ENCODE measurements at places on chromosomes 5 and 9.
A peak's percentile ranks its signal among the peaks of the same experiment; 100 is the strongest.

DNA sequence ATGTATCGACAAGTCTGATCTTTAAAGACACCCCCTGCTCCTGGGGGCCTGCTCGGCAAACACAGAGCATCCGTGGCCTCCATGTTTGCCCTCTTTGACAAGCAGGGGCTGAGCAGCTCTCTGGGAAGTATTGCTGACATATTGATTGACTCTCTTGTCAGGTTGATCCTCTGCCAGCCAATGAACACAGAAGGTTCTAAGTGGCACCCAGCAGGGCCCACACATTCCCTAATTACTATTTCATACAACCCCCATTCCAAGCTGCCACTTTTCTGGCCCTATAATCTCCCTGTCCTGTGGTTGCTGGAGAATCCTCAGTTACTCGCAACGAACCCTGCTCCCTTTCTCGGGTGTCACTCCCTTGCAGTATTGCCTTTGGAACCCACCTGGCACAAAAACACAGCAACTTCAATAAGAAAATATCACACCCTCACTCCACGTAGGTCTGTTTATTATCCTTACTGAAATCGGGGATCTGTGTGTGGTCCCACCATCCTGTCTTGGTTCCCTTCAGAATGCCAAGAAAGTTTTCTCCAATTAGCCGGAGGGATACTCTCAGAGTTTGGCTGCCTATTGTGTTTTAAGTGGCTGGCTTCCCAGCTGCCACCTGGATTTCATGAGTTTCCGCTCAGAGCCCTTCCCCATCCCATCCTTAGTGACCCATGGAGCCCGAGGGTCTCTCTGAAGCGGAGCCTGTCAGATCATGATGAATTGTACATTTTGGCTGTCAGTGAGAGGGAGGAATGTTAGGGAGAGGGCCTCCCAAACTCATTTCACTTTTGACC, 249.0 kb upstream of the WWC1 start:
- no peak for DNase-seq

DNA sequence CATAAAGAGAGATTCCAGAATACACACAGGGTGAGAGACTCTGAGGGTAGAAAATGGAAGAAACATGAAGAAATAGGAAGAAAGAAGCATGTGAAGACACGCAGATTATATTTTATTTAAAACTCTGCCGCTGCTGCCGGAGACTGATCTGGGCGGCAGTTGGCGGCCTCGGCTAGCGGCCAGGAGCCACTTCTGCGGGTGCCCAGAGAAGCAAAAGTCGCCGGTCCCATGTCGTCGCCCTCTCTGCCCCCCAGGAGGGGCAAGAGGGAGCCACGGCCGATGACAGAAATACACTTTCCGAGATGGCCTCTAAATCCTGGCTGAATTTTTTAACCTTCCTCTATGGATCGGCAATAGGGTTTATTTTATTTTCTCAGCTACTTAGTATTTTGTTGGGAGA, 40.9 kb downstream of the ANKRD55 start:
- no peak for DNase-seq

- no peak for DNase-seq
Observed at GRCh38 chr5:98341038-98342032, 432.1 kb upstream of the RGMB start.

GRCh38 chr5:16603295-16603694, 13.5 kb downstream of the RETREG1 start:
- DNase-seq = no peak

- no peak for DNase-seq
Observed at GRCh38 chr5:26148569-26149107, 889.7 kb downstream of the CDH9 start.

DNA sequence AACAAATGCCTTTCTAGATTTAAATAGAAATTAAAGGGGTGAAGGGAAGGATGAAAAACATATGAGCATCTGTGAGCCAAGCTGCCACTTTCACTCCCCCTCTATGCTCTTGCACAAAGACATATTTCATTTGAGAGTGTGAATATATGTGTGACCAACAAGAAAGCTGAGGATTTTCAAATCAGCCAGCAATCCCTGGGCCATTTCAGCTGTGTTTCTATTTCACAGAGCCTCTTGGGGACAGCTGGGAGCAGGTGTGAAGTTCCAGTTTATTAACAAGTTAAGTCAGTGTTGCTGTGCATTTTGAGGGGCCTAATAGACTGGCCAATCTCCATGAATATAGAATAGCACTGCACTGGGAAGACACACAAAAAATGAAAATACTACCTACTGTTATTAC, 248.7 kb upstream of the RGMB start:
- no peak for DNase-seq

GRCh38 chr5:159073026-159073425, 26.7 kb downstream of the EBF1 start:
- no peak for DNase-seq

DNA sequence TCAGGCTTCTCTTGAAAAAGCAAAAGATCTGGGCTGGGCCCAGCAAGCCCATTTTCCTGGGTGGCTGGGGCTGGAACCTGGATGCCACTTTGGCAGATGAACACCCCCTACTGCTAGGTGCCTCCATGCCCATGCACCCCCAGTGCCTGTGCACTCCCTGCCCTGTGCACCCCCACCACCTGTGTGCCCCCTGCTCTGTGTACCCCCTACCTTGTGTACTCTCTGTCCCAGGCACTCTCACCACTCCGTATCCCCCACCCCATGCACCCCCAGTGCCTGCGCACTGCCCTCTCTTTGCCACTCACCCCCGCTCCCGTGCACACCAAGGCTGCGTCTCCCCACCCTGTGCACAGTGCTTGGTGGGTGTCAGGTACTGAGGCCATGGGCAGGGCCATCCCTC, 14.2 kb downstream of the UNC5A start:
- no peak for DNase-seq

DNA sequence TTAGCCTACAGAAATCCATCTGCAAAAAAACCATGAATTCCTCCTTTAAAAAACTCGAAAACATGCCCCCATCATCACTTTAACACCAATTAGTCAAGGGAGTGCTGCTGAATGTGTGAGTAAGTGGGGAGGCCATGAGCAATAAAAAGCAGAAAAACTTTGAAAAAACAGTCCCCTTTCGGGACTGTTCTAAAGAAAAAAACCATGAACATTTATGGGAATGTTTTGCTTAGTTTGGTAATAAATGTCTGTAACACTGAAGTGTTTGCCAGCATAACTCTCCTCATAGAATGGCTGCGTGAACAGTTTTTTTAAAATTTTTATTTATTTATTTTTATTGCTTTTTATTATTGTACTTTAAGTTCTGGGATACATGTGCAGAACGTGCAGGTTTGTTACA, 99.4 kb upstream of the TARS1 start:
- no peak for DNase-seq

GRCh38 chr9:127568971-127569885, 42.8 kb upstream of the STXBP1 start:
- no peak for DNase-seq

- DNase-seq = no peak
Observed at GRCh38 chr5:77990020-77990419, 213.9 kb upstream of the TBCA start.

GRCh38 chr9:16265688-16266087, 604.8 kb downstream of the BNC2 start:
- DNase-seq = no peak

- no peak for DNase-seq
Observed at GRCh38 chr5:55472642-55473041, 62.1 kb downstream of the PLPP1 start.

GRCh38 chr5:71586052-71586940, 844 bp upstream of the MCCC2 start:
- DNase-seq = no peak

GRCh38 chr5:150106674-150107426, 20.5 kb upstream of the CSF1R start:
- no peak for DNase-seq

DNA sequence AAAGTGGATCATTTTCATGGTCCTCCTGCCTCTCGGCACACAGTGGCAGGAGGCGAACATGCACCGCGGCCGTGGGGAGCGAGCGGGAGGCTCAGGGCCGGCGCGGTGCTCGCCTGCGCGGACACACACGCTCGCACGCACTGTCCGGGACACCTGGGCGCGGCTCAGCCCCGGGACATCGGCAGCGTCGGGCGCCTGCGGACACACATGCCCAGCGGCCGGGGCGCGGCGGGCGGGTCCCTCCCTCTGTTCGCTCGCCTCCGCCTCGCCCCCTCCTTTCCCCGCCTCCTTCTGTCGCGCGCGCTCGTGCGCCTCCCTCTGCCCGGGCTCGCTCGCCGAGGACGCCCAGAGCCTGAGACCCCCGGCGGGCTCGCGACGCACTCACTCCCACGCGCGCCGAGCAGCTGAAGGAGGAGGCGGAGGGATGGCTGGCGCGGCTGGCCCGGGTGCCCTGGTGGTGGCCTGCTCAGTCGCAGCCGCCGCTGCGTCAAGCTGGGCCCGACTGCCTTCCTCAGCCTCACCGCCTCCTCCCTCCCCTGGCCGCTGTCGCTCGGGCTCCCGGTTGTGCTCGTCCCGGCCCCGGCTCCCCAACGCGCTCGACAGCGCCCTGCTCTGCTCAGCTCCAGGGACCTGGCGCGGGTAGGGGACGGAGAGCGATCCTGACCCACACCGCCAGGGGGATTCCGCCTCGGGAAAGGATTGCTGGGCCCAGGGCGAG, at the start of gene FRMD3:
Gene FRMD3, minus strand, starts transcription at position 230 of the 718 bp plus-strand sequence. Its CDS starts 170 bp downstream, at position 60.
- DNase-seq = no peak

GRCh38 chr9:129408535-129409215, 212.2 kb downstream of the C9orf50 start:
- peak; percentile 58 for DNase-seq

- no peak for DNase-seq
Observed at GRCh38 chr5:78547731-78548615, 100.6 kb downstream of the LHFPL2 start.

GRCh38 chr5:86894056-86894455, 276.3 kb downstream of the COX7C start:
- DNase-seq = no peak

DNA sequence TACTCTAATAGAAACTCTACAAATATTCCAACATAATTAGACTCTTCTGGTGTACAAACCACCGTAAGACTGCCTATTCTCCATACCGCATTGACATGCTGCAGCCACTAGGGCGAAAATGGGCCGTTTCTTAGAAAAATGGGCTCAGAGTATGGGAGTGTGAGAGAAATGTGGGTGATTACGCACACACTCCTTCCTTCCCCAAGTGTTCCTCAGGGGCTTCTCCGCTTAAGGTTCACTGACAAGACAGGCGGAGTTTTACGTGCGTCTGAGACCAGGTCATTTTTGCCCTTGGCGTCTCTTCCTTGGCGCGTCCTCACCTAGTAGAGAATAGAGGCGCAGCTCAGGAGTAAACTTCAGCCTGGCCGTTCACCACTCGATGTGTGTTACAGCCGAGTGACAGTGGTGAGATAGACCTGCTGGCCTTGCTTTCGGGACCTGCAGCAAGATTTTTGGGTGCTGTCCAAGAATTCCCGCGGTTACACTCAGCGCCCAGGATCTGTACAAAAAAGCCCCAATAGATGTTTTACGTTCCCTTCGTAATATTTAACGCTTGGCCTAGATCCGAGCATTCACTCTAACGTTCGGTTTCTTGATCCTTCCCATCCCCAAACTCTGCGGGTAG, 1.8 kb upstream of the NTRK2 start:
- no peak for DNase-seq

DNA sequence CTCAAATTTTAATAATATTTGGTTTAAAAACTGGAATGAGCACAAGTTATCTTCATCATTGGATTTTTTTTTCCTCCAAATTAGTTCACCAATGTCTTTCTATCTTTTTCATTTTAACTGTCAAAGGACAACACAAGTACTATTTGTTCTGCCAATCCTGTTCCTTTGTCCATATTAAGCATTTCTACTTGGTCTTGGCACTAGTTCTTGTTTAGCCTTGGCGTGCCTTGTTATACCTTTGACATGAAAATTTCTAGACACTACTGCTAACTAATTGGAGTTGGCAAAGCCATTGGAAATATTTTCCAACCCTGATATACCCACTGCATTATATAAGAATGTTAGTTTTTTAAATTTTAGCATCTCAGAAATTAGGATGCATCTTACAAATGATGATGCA, 3.8 kb downstream of the SPINK6 start:
- DNase-seq = no peak

- DNase-seq = no peak
Observed at GRCh38 chr5:45454114-45454513, 242.1 kb downstream of the HCN1 start.

- DNase-seq = no peak
Observed at GRCh38 chr5:146042628-146043279, 62.6 kb downstream of the PLAC8L1 start.

- no peak for DNase-seq
Observed at GRCh38 chr5:56039985-56040384, 45.2 kb upstream of the IL6ST start.

DNA sequence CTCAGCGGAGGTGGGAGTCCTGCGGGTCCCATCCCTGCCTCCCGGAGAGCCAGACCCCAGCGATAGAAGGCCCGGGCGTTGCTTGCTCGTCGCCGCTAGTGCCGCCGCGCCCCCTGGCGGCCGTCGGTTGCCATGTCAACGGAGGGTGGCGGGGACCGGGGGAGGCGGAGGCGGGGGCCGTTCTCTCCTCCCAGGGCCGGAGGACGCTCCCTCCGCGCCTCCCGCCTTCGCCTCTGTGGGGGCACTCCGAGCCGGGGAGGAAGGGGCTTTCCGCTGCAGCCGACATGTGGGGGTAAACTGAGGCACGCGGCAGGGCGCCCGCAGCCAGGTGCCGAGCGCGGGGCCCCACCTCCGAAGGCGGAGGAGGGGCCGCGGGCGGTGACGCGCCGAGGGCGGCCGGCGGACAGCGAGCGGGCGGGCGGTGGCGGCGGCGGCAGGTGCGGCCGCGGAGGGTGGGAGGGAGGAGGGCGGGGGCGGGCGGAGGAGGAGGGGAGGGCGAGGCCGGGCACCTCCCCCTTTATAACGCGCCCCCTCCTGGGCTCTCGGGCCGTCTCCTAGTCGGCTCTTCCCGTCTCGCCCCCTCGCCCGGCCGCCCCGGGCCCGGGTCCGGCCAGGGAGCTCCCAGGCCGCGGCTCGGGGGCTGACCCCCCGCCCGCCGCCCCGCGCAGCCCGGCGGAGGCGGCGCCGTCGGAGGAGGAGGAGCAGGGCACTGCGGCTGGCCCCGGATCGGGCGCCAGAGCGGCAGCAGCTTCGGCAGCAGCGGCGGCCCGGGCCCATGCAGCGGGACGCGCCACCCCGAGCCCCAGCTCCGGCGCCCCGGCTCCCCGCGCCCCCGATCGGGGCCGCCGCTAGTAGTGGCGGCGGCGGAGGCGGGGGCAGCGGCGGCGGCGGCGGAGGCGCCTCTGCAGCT, 556 bp upstream of the CDK9 start:
- DNase-seq = peak; percentile 72

GRCh38 chr5:78896132-78896531, 89.0 kb downstream of the ARSB start:
- no peak for DNase-seq

GRCh38 chr9:98886691-98887229, 56.9 kb upstream of the COL15A1 start:
- DNase-seq = no peak

GRCh38 chr5:113330533-113331208, 104.1 kb downstream of the TSSK1B start:
- DNase-seq = no peak
